ENCODE measurements at places on chromosomes 4 and X. TPM values are rescaled to one million over a fixed set of nuclear protein-coding genes. Genes with fewer than 3 reads are reported as not detected.

The MAGEC2 gene
- not detected for total RNA-seq

The MTTP gene
- total RNA-seq, result 0.49 TPM

The PHOX2B gene
- not detected for total RNA-seq

The APELA gene
- total RNA-seq, result not detected

The CXCL3 gene
- 6.9 TPM for total RNA-seq

The FAAH2 gene
- 1.4 TPM for total RNA-seq

DNA sequence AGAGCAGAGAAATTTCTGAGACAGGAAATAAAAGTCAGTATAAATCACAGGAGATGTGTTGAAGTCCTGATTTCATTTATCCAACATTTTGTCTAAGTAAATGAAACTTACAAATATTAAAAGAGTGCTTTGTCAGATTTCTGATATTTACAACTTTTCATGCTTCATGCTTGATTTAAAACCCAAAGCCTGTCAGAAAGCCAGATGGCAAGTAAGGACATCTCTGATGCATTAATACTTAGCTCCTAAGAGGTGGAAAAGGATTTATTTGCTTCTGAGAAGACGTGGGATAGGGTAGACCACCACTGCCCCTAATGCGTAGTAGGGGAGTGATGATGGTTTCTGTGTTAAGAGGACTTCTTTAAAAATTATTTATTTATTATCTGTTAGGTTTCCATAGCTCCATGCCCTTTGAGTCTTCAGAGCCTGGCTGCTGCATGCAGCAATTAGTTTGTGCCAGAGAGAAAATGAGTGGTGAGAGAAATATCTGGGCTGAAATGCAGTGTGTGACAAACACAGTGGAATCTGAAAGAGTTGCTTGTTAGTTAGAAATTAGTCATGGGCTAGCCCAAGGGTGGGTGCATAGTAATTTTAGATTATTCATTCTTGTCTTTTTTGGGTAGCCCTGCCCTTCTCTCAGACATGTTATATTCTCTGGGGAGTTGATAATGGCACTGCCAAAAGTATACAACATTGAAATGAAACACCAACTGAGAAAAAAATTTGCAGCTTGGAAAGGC is 333.8 kb downstream of the C4orf33 start:
- no peak for DNase-seq

DNA sequence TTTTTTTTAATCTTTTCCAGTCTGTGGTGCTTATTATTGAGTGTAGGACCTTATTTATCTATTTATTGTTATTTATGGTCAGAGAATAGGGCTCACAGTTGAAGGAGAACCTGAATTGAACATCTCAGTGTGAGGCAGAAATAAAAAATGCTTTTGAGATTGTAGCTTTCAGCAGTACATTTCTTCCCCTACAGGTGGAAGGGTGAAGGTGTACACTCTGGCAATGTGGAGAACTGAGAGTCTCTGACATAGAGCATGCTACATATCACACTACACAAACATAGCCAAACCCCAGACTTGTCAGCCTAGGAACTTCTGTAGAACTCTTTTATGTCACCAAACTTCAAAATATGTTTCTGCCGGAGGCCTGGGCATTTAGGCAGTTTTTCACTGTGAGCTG is 140.2 kb downstream of the STIM2 start:
- DNase-seq, result no peak

GRCh38 chr4:55673424-55673823 is 37.3 kb upstream of the NMU start:
- DNase-seq, result no peak

DNA sequence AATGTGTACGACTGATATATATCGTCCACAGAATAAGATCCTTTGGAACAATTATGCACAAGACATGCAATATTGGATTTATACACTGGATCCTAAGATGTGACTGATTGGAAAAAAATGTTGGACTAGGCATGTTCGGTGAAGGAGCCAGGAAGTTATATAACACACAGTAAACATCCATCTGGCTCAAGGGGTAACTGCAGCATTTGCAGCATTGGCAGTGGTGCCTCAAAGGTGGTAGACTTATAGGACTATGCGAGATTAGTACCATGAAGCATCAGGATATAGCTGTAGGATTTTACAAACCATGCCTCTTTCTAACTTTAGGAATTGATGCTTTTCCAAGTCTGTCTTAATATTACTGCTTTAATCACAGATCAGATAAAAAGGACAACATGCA is 34.3 kb downstream of the MSX1 start:
- DNase-seq, result no peak

GRCh38 chrX:73131276-73131675 is 52.0 kb upstream of the PABPC1L2A start:
- DNase-seq, result no peak

- no peak for DNase-seq
These were observed 19.8 kb downstream of the MXRA5 start for GRCh38 chrX:3326681-3327080.

DNA sequence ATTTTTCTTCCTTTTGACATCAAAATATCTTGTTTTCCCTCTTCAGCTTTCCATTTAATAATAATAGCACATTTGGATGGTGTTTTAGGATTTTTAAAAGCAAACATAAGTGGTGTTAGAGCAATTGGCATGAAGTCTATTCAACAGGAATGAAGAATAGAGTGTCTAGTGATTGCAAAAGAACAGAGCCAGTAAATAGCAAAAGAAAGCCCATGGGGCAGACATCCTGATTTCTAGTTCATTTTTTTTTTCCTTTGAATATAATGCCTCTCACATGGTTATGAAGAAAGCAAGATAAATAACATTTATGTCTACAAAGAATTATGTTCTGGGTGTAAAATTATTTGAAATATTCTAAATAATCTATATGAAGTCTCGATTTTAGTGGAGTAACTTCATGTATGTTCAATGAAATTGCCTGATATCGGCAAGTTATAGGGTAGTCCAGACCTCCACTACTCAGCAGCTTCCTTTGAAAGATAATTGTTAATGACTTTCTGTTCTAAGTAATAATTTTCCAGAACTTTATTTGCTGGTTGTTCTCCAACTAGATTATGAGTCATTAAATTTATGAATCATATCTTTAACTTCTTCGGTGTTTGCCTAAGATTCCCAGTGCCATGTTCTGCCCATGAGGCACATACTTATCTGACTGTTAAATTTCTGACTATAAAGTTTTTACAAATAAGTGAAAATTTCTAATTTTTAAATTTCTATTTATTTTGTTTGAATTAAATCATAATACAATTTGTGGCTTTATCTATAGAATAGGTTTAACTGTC is 587.9 kb downstream of the TLL1 start:
- DNase-seq, result no peak

DNA sequence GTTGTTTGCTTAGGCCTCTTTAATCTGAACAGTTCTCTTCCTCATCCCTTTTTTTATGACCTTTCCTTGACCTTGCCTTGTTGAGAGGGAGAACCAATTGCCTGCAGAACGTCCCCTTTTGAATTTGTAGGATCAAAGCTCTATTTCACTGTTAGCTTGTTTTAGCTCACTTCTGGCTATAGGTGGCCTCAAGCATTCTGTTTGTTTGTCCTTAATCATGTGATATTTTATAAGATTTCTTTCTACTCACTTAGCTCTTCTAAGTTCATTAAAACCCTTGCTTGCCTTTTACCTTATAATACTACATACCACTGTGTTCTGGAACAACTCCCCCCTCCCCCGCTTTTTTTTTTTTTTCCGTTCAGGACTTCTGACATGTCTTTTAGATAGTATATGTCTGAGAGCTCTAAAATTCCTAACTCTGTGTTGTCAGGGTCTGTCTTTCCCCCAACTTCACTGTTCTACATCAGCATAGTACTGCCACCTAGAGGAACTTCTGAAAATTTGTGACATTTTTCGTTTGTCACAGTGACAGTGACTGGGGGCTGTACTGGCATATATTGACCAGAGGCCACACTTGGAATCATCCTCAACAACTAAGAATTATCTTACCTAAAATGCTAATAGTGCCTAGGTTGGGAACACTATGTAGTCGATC is 128.5 kb downstream of the LARP7 start:
- no peak for DNase-seq

DNA sequence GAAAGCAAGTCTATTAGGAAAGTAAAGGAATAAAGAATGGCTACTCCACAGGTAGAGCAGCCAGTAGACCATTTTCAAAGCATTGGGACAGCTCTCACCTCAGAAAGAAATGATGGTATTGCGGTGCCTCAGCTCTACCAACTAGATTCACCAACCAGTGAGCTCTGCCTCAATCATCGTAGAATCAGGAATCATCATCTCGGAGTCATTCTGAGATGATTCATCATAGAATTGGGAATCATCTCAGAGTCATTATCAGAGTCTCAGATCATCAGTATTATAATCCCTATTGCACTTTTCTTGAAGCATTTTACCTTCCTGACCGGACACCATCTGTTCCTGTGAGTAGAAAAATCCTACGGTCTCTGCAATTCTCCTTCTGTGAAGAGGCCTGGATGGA is 17.5 kb upstream of the SAT1 start:
- no peak for DNase-seq

GRCh38 chr4:40550948-40551462 is 78.7 kb downstream of the RBM47 start:
- DNase-seq, result no peak

- no peak for DNase-seq
These were observed 830.8 kb upstream of the POU3F4 start for GRCh38 chrX:82677286-82677685.

DNA sequence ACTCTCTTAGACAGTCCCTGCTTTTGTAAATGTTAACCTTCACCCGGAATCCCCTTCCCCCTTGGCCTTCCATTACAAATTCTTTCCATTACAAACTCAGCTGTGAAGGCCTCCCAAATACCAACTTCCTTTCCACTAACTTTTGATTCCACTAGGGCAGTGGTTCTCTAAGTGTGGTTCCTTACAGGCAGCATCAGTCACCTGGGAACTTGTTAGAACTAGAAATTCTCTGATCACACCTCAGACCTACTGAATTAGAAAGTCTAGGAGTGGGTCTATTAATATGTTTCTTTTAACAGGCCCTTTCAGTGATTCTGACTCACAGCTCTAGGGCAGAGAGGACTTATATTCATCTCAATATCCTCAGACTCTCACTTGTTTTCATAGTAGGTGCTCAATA is 19.0 kb upstream of the MRPL1 start:
- no peak for DNase-seq

- peak; percentile 74 for DNase-seq
These were observed 65.9 kb downstream of the EFNB1 start for GRCh38 chrX:68894513-68895340.

GRCh38 chr4:18850867-18851266 is 829.3 kb upstream of the LCORL start:
- no peak for DNase-seq

DNA sequence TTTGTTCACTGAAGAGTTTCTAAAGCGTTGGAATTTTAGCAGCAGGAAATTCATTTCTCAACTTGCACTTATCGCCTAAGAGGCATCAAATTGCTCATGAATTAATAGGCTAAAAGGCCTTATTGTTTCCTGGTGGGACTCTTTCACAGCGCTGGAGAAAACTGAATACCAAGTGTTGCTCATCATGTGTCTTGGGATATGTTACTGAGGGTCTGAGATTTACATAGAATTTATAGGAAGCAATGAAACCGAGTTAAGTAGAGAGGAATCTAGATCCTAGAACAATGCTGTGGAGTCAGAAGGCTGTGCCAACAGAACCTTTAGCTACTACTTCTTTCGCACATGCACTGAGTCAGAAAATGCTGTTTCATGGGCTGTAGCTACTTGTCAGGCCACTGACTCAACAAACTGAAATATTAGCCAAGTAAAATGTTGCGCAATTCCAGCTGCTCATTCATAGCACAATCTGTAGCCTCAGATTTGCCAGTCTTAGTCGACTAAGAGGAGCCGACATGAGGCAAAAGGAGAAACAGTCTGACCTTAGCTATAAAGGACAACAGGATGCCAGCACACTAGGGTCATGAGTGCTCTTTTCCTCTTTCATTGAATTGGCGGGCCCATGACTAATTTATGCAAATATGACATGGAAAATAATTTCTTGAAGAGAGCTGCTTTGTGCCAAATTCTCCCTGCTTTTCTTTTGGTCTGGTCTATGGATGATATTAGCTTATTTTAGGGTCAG is 35.9 kb upstream of the CXCL8 start:
- DNase-seq, result peak; percentile 59

DNA sequence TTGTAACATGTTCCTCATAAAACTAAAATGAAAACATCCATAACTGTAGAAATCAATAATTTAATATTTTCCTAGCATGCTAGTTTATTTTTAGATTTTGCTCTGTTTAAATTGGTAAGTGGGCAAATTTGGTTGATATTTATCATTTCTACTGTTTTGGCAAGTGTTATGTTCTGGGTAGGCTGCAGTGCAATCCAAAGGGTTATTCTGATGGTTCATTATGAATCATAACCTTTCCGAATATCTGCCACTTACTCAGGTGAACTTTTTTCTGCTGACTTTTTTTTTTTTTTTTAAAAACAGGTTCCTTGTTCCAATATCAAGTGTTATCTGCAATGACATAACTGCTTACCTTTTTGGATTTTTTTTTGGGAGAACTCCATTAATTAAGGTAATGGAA is 52.0 kb downstream of the CDS1 start:
- no peak for DNase-seq

GRCh38 chr4:242121-242848 is 63.0 kb downstream of the ZNF732 start:
- DNase-seq, result peak; percentile 68

GRCh38 chrX:140099221-140099620 is 133.9 kb upstream of the CXorf66 start:
- no peak for DNase-seq

- DNase-seq, result no peak
These were observed 97.0 kb upstream of the LANCL3 start for GRCh38 chrX:37474478-37474877.

DNA sequence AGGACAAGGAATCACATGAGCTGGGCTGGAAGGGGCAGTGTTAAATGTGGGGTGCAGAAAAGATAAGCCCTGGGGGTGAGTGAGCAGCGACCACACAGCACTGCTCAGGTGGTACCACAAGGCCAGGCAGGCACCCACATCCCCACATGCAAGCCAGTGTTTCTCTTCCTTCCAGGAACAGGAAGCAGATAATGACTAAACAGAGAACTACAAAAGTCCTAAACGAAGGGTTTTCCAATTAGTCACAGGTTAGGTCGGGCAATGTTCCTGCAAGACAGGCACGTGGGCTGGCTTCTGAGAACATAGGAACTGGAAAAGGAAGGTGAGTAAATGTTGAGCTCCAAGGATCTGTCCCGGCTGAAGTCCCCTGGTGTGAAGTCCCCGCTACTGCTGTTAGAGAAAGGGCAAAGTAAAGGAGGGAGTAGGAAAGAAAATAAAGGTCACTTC is 19.5 kb downstream of the RELL1 start:
- DNase-seq, result no peak

DNA sequence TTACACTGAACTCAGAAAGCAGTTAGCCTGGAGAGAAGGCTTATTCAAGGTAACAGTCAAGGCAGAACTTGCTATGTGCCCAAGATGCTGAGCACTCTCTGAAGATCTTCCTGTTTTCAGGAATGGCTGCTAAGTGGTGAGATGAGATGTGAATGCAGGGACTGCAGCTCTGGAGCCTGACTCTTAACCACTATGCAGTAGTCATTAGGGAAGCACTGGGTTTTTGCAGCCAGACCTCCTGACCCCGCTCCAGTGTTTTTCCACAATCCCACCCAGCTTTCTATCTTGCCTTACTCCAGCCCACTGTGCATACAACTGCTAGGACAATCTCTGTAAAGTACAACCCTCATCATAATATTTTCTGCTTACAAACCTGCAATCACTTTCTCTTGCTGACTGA is 95.2 kb upstream of the LNX1 start:
- DNase-seq, result no peak

- DNase-seq, result no peak
These were observed 92.3 kb downstream of the SPRY1 start for GRCh38 chr4:123488916-123489315.

GRCh38 chr4:185112104-185112503 is 31.0 kb upstream of the SLC25A4 start:
- DNase-seq, result no peak

Data from sciatic nerve (tissue), 2 donors.